ENCODE measurements at places on chromosomes 7 and 10.

DNA sequence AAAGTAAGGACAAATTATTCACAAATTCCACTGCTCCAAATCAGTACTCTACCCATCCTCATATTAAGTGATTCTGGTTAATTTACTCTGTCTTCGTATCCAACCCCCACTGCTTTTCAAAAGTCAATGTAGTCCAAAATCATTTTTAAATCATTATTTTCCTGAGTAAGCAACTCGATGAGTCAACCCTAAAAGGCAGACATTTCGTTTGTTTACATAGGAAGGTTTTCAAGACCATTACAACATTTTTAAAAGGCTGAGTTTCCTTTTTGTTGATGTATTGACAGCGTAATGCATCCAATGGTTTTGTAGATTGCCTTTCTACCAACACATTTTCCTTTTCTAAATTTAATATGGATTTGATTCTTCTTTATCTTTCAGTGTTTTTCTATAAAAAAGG, 523.0 kb upstream of the ANKRD30A start:
- no peak for DNase-seq

DNA sequence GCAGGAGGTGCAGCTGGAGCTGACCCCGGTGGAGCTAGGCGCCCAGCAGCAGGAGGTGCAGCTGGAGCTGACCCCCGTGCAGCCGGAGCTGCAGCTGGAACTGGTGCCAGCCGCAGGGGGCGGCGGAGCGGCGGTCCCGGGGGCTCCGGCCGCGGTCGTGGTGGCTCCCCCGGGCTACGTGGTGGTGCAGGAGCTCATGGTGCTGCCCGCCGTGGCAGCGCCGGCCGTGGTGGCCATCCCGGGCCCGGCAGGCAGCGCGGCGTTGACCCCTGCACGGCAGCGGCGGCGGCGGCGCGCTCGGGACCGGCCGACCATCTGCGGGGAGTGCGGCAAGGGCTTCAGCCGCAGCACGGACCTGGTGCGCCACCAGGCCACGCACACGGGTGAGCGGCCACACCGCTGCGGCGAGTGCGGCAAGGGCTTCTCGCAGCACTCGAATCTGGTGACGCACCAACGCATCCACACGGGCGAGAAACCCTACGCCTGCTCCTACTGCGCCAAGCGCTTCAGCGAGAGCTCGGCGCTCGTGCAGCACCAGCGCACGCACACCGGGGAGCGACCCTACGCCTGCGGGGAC, 6.8 kb downstream of the ZNF853 start:
- no peak for DNase-seq

GRCh38 chr7:2863461-2864066, 19.5 kb upstream of the GNA12 start:
- DNase-seq = peak; percentile 76

GRCh38 chr10:77904100-77904840, 22.3 kb downstream of the DLG5 start:
- DNase-seq = no peak

- DNase-seq = no peak
These were observed 10.7 kb downstream of the TSPAN14 start for GRCh38 chr10:80464557-80465450.

- DNase-seq = no peak
These were observed 61.6 kb downstream of the GOLGA7B start for GRCh38 chr10:97911217-97911616.

- no peak for DNase-seq
These were observed 1.8 kb downstream of the REEP3 start for GRCh38 chr10:63522995-63523394.

GRCh38 chr10:63314020-63314419, 151.8 kb downstream of the JMJD1C start:
- DNase-seq = no peak

DNA sequence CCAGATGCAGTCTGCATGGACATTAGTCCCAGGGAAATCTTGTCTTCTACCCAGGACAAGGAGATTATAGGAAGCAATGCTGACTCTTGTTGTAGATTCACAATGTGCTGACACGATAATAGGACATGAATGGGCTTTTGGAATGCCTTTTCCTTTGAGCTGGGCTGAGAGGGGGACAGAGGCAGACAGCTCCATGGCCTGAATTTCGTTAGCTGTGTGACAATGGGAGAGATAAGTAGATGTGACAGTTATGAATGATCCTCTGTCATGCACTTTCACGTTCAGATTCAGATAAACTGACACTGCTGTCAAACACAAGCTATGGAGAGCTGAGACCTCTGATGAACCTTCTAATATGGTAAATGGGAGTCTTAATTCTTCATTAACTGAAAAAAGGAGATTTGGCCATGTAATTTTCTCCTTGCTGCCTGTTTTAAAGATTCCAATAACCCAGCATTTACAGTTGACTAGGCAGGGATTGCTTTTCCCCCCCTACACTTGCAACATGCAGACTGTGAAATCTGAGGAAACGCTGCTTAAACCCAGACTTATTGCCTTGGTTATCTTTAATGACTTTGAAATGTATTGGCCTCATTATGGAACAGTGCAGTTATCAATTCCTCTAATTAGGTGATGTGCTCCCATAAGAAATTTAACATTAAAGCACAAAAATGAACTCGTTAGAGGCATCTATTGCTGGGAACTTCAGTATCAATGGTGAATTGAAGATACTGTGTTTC, 669.3 kb downstream of the AUTS2 start:
- no peak for DNase-seq

DNA sequence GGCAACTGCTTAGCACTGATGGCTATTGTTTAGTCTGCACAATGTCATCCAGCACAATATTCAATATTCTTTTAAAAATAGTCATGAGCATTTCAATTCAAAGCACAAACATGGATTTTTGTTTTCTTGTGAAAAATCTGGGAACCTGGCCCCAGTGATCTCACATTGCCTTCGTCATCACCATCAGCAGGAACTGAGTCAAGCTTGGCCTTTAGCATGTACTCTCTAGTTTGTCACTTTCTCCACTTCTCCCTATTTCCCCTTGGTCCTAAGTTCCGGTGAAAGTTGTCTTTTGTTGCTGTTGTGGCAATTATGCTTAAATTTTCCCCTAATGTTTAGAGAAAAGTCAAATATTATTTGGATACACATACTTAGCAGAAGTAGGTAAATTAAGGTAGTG, 252.9 kb upstream of the SORCS1 start:
- DNase-seq = no peak
